IMR-90 (cell line): ENCODE measurements at places on chromosomes 13 and 19. TPM values are rescaled to one million over a fixed set of nuclear protein-coding genes. Genes with fewer than 3 reads are reported as not detected.

GRCh38 chr19:3383121-3383722 is 16.8 kb downstream of the NFIC start:
- DNase-seq: no peak

GRCh38 chr19:33868076-33868735 is 71.5 kb downstream of the KCTD15 start:
- no peak for DNase-seq

GRCh38 chr13:67619995-67620380 is 389.9 kb upstream of the PCDH9 start:
- peak; percentile 64 for DNase-seq

- no peak for DNase-seq
Measured at GRCh38 chr13:95247852-95248251, 53.4 kb downstream of the ABCC4 start.

DNA sequence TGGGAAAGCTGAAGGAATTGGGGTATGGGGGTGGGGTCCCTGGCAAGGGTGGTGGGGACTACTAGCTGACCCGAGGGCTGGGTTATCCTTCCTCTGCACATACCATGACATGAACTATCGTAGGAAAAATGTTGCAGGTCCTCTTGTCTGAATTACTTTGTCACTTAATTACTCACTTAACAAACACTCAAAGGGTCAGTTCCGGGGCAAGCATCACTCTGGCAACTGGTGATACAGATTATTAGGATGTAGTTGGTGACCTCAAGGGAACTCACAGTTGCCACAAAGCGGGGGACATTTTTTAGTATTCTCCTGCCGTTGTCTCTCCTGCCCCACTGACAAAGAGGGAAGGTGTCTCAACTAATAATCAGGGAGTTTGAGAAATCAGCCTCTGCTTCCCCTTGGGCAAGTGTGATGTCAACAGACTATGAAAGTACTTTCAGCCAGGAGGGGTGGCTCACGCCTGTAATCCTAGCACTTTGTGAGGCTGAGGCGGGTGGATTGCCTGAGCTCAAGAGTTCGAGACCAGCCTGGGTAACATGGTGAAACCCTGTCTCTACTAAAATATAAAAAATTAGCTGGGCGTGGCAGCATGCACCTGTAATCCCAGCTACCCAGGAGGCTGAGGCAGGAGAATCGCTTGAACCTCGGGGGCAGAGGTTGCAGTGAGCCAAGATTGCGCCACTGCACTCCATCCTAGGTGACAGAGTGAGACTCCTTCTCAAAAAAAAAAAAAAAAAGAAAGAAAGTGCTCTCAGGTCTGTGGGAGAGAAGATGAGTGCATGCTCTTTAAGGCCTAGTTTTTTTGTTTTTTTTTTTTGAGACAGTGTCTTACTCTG is 10.3 kb downstream of the DNAJB1 start:
- peak; percentile 67 for DNase-seq

DNA sequence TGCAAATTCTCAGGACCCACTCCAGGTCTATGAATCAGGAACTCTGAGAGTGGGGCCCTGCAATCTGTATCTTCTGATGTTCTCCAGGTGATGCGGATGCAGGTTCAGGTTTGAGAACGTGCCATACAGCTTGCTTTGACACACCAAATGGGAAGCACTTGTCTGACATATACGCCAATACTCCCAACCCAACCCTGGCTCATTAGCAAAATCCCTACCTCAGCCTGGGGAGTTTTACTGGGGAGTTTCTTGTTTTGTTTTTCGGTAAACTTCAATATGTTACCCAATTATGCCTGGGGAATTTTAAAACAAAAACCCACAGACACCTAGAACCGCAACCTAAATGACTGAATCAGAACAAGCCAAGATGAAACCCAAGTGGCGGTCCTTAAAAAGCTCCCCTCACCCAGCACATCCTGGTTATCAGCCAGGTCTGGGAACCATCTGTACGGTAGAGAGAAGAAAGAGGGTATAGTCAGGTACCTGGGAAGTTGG is 41.2 kb downstream of the ABCC4 start:
- no peak for DNase-seq

DNA sequence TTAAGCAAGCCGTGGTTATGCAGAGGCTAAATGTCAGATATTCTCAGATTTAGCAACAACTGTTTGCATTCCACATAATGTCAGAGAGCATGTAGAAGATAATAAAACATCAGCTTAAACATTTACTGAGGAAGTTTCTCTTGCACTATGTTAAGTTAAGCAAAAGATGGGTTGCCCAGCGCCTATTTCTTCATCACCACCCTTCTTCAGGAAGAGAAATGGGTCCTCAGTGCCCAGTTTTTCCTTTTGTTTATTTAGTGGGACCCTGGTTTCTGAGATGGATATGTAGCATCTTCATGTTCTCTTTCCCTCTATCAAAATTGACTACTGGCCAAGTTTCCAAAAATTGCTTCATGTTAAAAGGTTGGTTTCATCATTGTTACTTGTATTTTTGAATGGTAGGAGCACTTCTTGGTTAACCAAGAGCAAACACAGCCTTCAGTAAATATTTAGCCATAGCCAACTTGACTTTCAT is 356.8 kb downstream of the RFC3 start:
- DNase-seq: peak; percentile 33

UNC13A gene
- under 0.01 and 0.18 TPM in 2 replicates for total RNA-seq

PCDH20 gene
- not detected in 2 replicates for total RNA-seq

SERP2 gene
- 0.54 and 0.56 TPM in 2 replicates for total RNA-seq

PLK5 gene
- not detected in 2 replicates for total RNA-seq

CFAP97D2 gene
- not detected in 2 replicates for total RNA-seq

CPT1C gene
- 14.2 and 14.7 TPM in 2 replicates for total RNA-seq

ICAM1 gene
- 6.9 and 10.6 TPM in 2 replicates for total RNA-seq

GFY gene
- not detected in 2 replicates for total RNA-seq
